Anterior cingulate cortex (tissue), 58 donors: ENCODE measurements at places on chromosomes 3 and 15.

GRCh38 chr3:50530001-50530970 lies 26.9 kb upstream of the CACNA2D2 start:
- no peak for DNase-seq

DNA sequence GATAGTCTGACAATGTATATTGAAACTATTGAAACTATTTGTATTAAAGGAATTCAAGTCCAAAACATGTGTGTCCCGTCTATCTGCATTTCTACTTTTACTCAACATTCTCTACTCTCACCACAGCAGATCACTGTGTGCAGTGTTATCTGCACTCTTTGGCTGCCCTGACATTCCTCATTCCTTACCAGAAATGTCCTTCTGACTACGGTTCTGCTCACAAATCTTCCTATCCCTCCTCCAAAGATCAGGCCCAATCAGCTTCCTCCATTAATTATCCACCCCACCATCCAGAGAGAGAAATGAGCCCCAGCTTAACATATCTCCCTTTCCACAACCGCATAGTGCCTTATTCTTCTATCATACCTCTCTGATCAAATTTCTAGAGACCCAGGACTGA lies 94.7 kb downstream of the TBL1XR1 start:
- DNase-seq = no peak

DNA sequence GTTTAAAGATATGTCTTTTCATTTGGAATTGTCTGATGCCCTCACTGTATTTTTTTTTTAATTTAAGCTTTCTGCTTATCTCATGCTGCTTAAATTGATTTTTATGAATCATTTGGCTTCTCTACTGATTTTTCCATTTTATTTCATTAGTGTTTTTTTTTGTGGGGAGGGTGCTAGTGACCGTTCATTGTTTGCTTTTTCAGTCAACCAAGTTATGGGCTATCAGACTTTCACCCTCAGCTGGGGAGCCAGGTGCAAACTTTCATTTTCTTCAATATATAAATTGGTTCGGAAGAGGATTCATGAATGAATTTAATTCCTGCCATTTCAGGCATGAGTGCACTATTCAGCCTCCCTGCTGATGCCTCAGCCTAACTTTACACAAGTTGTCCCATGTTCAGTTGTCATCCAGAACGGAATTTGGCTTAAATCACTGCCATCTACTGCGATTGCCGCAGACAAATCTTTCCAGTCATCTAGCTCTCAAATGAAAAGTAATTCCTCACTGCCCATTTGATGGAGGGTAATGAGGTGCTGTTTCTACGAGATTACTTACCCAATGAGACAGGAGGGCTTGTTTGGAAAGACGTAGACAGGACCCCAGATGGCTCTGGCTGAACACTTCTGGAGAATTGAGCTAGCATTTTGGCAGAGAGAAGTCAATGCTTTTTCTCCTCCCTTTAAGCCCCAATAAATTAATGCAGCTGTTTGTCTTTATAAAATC lies 89.9 kb upstream of the RORA start:
- DNase-seq = no peak

DNA sequence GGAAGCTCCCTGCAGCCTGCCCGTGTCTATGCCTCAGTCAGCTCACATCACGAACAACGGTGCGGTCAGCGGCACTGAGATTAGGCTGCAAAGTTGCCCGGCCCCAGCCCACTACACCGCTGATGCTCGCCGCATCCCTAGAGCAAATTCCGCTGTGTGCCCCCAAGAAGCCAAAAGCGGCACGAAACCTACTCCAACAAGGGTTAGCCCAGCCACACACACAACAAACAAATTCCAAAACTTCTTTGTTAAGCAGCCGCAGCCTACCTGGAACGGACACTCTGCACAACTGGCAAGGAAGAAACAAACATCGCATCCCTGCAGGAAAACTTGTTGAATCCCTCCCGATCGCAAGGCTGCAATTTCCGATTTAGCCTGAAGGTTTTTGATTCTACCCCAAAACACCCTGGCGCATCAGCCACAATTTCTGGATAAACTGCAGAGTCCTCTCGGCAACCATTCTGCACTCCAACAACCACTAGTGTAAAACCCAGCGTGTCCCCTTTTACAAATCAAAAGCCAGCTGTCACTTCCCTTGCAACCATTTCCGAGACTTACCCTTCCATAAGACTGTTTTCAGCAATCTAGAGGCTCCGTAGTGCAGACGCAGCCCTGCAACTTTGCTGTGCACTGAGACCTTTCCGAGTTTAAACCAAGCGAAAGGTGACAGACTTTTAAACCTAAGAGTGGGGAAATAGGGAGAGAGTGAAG lies 449 bp downstream of the ROBO1 start:
- DNase-seq = no peak

DNA sequence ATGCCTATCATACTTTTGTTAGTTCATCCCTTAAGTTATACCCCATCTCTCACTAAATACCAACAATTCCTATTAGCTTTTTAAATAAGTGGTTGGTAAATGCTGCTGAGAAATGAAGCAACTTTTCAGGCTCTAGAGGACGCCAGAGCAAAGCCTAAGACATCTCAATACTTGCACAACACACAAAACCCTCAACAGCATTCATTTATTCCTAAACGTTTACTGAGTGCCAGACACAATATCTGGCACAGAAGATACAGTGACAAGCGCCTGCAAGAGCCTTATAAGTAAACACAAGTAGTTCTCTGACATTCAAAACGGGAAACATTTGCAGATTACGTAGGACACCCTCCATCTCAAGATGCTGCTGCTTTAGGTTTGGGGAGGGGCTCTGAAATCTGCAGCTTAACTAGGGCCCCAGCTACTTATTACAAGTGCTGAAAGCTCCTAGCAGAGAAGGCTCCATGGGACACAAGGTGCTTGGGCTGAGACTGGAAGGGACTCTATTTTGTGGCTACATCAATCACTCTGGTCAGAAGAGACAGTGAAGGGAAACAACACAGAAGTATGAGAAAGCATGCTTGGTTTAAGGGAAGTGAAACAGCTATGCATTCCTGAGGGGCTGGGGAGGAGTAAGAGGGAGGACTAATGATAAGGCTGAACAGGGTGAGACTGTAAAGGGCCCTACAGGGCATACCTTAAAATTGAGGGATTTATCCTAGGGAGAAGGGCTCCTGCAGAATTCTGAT lies 311.3 kb downstream of the PLCL2 start:
- peak; percentile 21 for DNase-seq
